Activated CD4-positive, alpha-beta memory T cell treated with anti-CD3 and anti-CD28 coated beads for 36 hours (primary cell): ENCODE measurements at places on chromosomes 3 and 15. TPM values are rescaled to one million over a fixed set of nuclear protein-coding genes. Genes with fewer than 3 reads are reported as not detected.
A peak's percentile ranks its signal among the peaks of the same experiment; 100 is the strongest.

Gene GASK1A
- not detected for total RNA-seq

DNA sequence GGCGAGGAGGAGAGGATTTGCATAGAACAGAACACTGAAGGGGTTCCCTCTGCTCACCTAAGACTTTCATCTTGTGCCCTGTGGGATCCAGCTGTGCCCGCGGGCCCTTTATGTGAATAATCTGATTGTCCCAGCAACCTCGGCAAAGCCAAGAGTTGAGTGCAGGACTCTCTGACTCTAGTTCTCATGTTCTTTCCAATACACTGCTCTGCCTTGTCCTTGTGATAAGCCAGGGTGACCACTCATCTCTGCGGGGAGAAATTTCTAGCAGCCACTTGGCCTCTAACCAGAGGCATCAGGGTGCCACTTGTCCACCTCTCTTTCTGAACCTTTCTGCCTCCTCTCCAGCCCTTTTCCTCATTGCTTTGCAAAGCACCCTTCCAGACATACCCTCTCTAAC, 31.8 kb downstream of the AQP9 start:
- H3K36me3 ChIP-seq = no peaks in the 10 kb centered on the region
- H3K4me3 ChIP-seq = no peak overlapping the region
- H3K27ac ChIP-seq = no peak overlapping the region

DNA sequence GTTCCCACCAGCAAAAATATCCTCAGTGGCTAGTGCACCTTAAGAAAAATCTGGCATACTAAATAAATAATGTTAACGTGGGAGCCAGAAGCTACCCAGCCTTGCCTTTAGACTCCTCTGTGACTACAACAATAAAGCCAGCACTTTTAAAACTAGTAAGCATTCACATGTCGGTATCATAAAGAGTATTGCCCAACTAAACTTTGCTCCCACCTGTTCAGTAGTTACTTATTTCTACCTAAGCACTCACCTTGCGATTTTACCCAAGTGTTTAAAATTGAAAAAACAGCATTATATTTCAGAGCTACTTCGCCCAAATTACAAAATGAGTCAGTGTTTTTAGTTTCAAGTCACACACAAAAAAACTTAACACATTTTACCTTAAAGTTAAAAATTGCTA, 12.8 kb downstream of the ALDH1L1 start:
- no peak overlapping the region for H3K4me3 ChIP-seq
- no peak overlapping the region for H3K27ac ChIP-seq
- H3K36me3 ChIP-seq = no peaks in the 10 kb centered on the region

Gene DAZL
- not detected for total RNA-seq

DNA sequence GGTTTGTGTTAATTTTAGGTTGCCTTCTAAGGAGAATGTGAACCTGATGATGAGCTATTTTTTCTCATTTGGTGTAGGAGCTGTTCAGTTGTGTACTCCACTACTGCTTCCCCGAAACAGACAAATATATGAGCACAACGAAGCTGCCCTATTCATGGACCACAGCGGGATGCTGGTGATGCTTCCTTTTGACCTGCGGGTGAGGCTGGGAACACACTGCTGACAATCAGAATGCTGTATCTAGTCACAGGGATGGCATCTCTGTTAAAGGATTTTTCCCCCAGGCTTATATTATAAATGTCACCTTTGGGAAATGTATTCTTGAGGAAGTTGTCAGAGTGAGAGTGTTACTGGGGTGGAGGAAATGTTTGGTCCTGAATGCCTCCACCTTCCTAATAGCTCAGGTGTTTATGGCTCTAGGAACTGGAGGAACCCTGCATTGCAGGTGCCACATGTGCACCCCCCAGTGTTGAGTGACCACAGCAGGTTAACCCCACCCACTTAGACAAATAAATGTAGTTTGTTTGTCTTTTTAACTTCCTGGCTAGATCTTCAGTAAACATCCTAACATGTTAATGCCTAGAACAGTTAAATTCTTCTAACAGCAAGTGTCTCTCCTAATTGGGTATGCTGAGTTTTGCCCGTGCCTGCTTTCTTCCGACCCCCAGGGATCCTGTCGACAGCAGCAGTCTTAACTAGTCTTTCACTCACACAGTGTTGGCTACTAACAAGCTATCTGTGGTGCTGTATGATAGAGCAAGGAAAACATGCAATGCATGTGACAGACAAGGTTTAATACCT, 35.7 kb downstream of the SRP14 start:
- H3K4me3 ChIP-seq = no peak overlapping the region
- no peaks in the 10 kb centered on the region for H3K4me1 ChIP-seq
- no peaks in the 10 kb centered on the region for H3K27me3 ChIP-seq
- no peak for DNase-seq
- no peak overlapping the region for H3K27ac ChIP-seq

DNA sequence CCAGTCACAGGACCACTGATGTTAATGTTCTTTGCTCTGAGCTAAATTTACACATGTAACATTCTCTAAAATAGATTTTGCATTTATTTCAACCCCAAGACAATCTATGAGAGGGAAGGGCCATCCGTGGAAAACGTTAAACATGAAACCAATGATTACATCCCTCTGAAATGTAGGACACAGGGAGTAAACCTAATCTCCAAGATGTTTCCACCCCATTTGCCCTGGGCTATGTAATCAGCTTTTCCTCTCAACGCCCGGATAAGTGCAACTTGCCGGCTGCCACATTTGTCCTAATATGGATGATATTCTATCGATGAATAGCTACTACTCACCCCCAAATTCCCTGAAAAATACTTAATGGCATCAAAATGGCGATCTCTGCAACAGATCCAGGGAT, 6.4 kb upstream of the FMN1 start:
- peaks cover 30% of the 10 kb centered on the region for H3K4me1 ChIP-seq
- DNase-seq = no peak
- H3K27me3 ChIP-seq = peaks cover 14% of the 10 kb centered on the region

Gene DBR1
- total RNA-seq = 21.7 TPM

- H3K36me3 ChIP-seq = no peaks in the 10 kb centered on the region
- no peaks in the 10 kb centered on the region for H3K27me3 ChIP-seq
- DNase-seq = no peak
- H3K4me3 ChIP-seq = no peak overlapping the region
- no peaks in the 10 kb centered on the region for H3K4me1 ChIP-seq
- H3K27ac ChIP-seq = no peak overlapping the region
Measured at GRCh38 chr3:21142949-21143348, 608.1 kb downstream of the ZNF385D start.

DNA sequence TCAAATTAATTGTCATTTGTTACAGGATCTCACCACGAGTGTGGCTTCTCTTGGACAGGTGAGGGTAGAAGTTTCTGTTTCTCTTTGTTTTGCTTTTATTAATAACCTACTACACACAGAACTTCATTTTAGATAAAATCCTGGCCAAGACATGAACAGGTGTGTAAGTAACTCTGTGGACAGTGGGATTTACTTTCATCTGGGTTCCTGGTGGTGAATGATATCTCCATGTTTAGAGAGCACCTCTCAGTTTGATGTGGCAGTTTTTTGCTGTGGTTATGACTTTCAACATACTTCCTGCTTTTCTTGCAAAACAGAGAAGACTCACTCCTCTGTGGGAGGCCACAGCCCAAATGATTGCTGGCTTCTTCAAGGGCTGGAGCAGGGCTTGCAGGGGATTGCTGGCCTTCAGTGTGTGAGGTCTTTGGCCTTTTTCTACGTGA, 71.1 kb upstream of the XCR1 start:
- peaks cover 30% of the 10 kb centered on the region for H3K27me3 ChIP-seq
- peaks cover 13% of the 10 kb centered on the region for H3K36me3 ChIP-seq
- peak overlapping the region; percentile 36 for H3K4me3 ChIP-seq
- DNase-seq = peak; percentile 76
- peak overlapping the region; percentile 85 for H3K27ac ChIP-seq

- peak overlapping the region; percentile 47 for H3K4me3 ChIP-seq
- H3K27ac ChIP-seq = peak overlapping the region; percentile 92
- no peaks in the 10 kb centered on the region for H3K27me3 ChIP-seq
- DNase-seq = peak; percentile 31
Measured at GRCh38 chr15:44718927-44719292, 7.6 kb downstream of the B2M start.

- no peaks in the 10 kb centered on the region for H3K27me3 ChIP-seq
- no peak overlapping the region for H3K4me3 ChIP-seq
- no peaks in the 10 kb centered on the region for H3K4me1 ChIP-seq
- H3K27ac ChIP-seq = no peak overlapping the region
- H3K36me3 ChIP-seq = no peaks in the 10 kb centered on the region
- no peak for DNase-seq
Measured at GRCh38 chr15:101305820-101306255, 10.8 kb upstream of the SNRPA1 start.

GRCh38 chr15:99176757-99177156, 71.9 kb downstream of the SYNM start:
- no peaks in the 10 kb centered on the region for H3K27me3 ChIP-seq
- H3K36me3 ChIP-seq = no peaks in the 10 kb centered on the region
- no peak for DNase-seq
- H3K4me3 ChIP-seq = no peak overlapping the region
- no peak overlapping the region for H3K27ac ChIP-seq
- no peaks in the 10 kb centered on the region for H3K4me1 ChIP-seq

GRCh38 chr15:85444122-85444745, 63.8 kb downstream of the AKAP13 start:
- DNase-seq = no peak
- H3K4me3 ChIP-seq = no peak overlapping the region
- H3K27me3 ChIP-seq = no peaks in the 10 kb centered on the region
- peaks cover 5% of the 10 kb centered on the region for H3K36me3 ChIP-seq
- no peak overlapping the region for H3K27ac ChIP-seq

GRCh38 chr3:117708601-117709000, 999.0 kb downstream of the TUSC7 start:
- no peaks in the 10 kb centered on the region for H3K4me1 ChIP-seq
- no peaks in the 10 kb centered on the region for H3K27me3 ChIP-seq
- no peaks in the 10 kb centered on the region for H3K36me3 ChIP-seq
- no peak overlapping the region for H3K27ac ChIP-seq
- no peak for DNase-seq
- no peak overlapping the region for H3K4me3 ChIP-seq

DNA sequence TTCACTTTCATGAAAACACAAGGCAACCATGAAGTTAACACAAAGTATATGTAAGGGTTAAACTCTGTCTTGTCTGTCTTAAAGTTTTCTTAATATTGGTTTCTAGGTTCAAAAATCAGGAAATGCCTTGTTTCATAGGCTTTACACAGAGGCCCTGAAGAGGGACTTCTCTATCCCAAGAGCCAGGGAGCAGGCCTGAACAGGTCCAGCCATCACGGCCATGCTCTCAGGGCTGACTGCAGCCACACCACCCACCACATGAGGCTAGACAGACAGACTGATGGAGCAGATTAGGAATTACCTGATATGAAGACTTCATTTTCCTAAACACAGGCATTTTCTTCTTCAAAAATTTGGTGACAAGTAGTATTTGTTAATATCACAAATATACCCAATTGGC, 502.9 kb downstream of the GABRG3 start:
- H3K27ac ChIP-seq = no peak overlapping the region
- no peak for DNase-seq
- H3K4me3 ChIP-seq = no peak overlapping the region
- no peaks in the 10 kb centered on the region for H3K27me3 ChIP-seq
- H3K36me3 ChIP-seq = no peaks in the 10 kb centered on the region
- H3K4me1 ChIP-seq = no peaks in the 10 kb centered on the region

Gene TNIK
- 27.1 TPM for total RNA-seq

Gene RASGRP1
- 174 TPM for total RNA-seq
